ENCODE measurements at places on chromosomes 7 and 10. TPM values are rescaled to one million over a fixed set of nuclear protein-coding genes. Genes with fewer than 3 reads are reported as not detected.

The SLC26A3 gene
- total RNA-seq, result not detected

The ABCA13 gene
- total RNA-seq, result 0.90 TPM

The KNDC1 gene
- 3.7 TPM for total RNA-seq

The SAMD9 gene
- total RNA-seq, result 7.1 TPM

The CRPPA gene
- 3.9 TPM for total RNA-seq

The WNT16 gene
- total RNA-seq, result not detected

The AGAP6 gene
- total RNA-seq, result 27.3 TPM

The TEX36 gene
- total RNA-seq, result not detected

The NET1 gene
- total RNA-seq, result 66.0 TPM

The KAT6B gene
- 44.4 TPM for total RNA-seq

The IGFBP3 gene
- total RNA-seq, result 280 TPM

The HOXA5 gene
- 25.9 TPM for total RNA-seq

The GPER1 gene
- 6.1 TPM for total RNA-seq

The BMPER gene
- total RNA-seq, result 33.3 TPM

The SLC39A12 gene
- not detected for total RNA-seq

The TMEM273 gene
- 18.6 TPM for total RNA-seq

The CFAP69 gene
- total RNA-seq, result 51.1 TPM

The ZNRF2 gene
- 31.4 TPM for total RNA-seq

The MRLN gene
- not detected for total RNA-seq

The SPACDR gene
- not detected for total RNA-seq

The IDI2 gene
- total RNA-seq, result 0.30 TPM

The FAM25C gene
- total RNA-seq, result not detected

The CPED1 gene
- 27.6 TPM for total RNA-seq

The TFAM gene
- total RNA-seq, result 9.6 TPM

The MMD2 gene
- total RNA-seq, result not detected

The SFTPA1 gene
- total RNA-seq, result not detected

The ANKRD22 gene
- total RNA-seq, result not detected

The GRM3 gene
- not detected for total RNA-seq

The GPRIN2 gene
- total RNA-seq, result 0.98 TPM

The GPR15LG gene
- total RNA-seq, result not detected

The SORCS3 gene
- 3.9 TPM for total RNA-seq

The GNG11 gene
- total RNA-seq, result 22.5 TPM

The SKAP2 gene
- total RNA-seq, result 14.1 TPM

The MYO3A gene
- total RNA-seq, result not detected

The SOSTDC1 gene
- 0.87 TPM for total RNA-seq

The HELLS gene
- total RNA-seq, result 11.8 TPM

The TECPR1 gene
- 30.8 TPM for total RNA-seq

The ANXA11 gene
- 113 TPM for total RNA-seq

The NRP1 gene
- total RNA-seq, result 90.0 TPM

The LRRTM3 gene
- not detected for total RNA-seq

The TRPV6 gene
- total RNA-seq, result under 0.01 TPM

The FIGNL1 gene
- total RNA-seq, result 5.9 TPM

The BTAF1 gene
- 50.4 TPM for total RNA-seq

The AP5Z1 gene
- total RNA-seq, result 46.9 TPM
